ENCODE measurements at places on chromosomes 1 and 21. TPM values are rescaled to one million over a fixed set of nuclear protein-coding genes. Genes with fewer than 3 reads are reported as not detected.

LHX8 gene
- 2.4 TPM for total RNA-seq

GRCh38 chr1:109877317-109877771, 33.3 kb upstream of the CSF1 start:
- DNase-seq: no peak

GRCh38 chr1:205013683-205014367, 29.2 kb upstream of the CNTN2 start:
- DNase-seq: peak; percentile 37

REN gene
- total RNA-seq: not detected

ARHGEF16 gene
- not detected for total RNA-seq

ZFP69B gene
- 11.8 TPM for total RNA-seq

DNA sequence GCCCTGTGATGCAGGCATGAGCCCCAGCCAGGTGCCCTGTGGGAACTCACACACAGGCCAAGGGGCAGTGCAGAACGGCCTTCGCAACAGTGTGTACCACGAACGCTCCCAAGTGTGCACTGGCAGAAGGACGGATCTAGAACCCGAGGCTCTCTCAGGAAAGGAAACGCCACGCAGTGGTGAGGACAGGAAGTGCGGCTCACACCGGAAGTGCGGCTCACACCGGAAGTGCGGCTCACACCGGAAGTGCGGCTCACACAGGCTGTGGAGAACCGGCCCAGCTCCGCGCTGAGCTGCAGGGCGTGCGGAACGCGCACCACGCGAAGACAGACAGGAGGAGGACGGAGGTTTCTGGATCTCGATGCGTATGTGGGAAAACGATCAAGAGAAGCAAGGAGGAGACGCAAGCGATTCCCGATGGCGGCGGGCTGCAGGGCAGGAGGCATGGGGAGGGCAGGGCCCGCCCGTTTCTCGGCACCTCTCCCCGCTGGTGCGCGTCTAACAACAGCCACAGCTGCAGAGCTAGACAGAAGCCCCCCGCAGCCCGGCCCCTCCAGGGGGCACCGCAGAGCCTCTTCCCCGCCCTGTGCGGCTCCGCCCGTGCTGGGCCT, 35.9 kb upstream of the TMEM52 start:
- no peak for DNase-seq

ANGPTL1 gene
- total RNA-seq: 2.0 TPM

- no peak for DNase-seq
Measured at GRCh38 chr1:205062319-205062718, 19.3 kb downstream of the CNTN2 start.
